Adrenal gland (tissue), 19 donors: ENCODE measurements at places on chromosomes 1 and 21. TPM values are rescaled to one million over a fixed set of nuclear protein-coding genes. Genes with fewer than 3 reads are reported as not detected.

The CELA2B gene
- not detected for polyA plus RNA-seq

- DNase-seq = no peak
- H3K4me3 ChIP-seq = no peak overlapping the region
- peaks cover 22% of the 10 kb centered on the region for H3K4me1 ChIP-seq
- no peaks in the 10 kb centered on the region for H3K27me3 ChIP-seq
- H3K27ac ChIP-seq = no peak overlapping the region
These were observed 5.8 kb downstream of the TOR3A start for GRCh38 chr1:179087665-179088064.

DNA sequence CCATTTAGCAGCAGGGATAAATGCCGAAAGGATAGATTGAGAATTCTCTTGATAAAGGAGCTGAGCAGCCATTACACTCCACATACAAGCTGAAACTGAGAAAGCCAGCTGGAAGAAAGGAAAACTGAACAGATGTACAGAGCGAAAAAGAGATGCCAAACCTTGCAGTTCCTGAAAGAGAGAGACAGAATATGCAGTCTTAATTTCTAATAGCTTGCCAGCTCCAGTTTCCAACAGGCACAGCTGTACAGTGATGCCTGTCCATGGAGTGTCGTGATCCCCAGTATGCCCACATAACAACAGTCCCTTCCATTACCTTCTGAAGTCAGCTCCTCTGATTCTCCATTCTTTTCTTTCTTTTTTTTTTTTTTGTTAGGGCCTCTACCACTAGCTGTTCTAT lies 22.7 kb downstream of the ABL2 start:
- no peaks in the 10 kb centered on the region for H3K36me3 ChIP-seq

The SLC1A7 gene
- polyA plus RNA-seq = 0.05 TPM

DNA sequence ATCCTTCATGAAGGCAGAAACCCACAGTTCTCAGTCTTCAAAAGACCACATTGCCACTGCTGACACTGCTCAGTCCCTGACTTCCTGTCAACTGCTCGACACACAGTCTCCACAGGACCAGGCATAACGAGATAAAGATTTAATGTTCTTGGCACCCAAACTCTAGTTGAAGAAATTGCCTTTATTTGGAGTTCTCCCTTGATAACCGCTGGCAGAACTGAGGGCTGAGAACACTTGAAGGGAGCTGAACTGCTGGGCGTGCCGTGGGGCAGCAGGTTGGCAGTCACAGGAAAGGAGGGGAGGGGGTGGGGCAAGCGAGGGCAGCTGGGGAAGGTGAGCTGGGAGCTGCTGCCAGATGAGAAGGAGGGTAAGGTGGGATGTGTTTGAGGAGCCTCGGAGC lies 15.9 kb downstream of the HENMT1 start:
- no peak overlapping the region for H3K27ac ChIP-seq
- no peak for DNase-seq
- H3K27me3 ChIP-seq = no peaks in the 10 kb centered on the region
- no peak overlapping the region for H3K4me3 ChIP-seq

- H3K4me1 ChIP-seq = peaks cover 22% of the 10 kb centered on the region
- H3K36me3 ChIP-seq = no peaks in the 10 kb centered on the region
- no peak overlapping the region for H3K27ac ChIP-seq
These were observed 31.3 kb downstream of the NEK7 start for GRCh38 chr1:198187973-198188588.

GRCh38 chr1:53467391-53467790 lies 8.2 kb downstream of the DMRTB1 start:
- no peak overlapping the region for H3K4me3 ChIP-seq
- no peak overlapping the region for H3K27ac ChIP-seq
- no peaks in the 10 kb centered on the region for H3K4me1 ChIP-seq
- no peaks in the 10 kb centered on the region for H3K36me3 ChIP-seq
- no peak for DNase-seq

The RASSF5 gene
- 25.2 TPM for polyA plus RNA-seq

The KCNK2 gene
- polyA plus RNA-seq = 13.8 TPM

- H3K27me3 ChIP-seq = no peaks in the 10 kb centered on the region
- no peak overlapping the region for H3K27ac ChIP-seq
- H3K36me3 ChIP-seq = no peaks in the 10 kb centered on the region
- DNase-seq = no peak
- H3K4me3 ChIP-seq = no peak overlapping the region
These were observed 19.6 kb upstream of the SPAG17 start for GRCh38 chr1:118204648-118205047.

DNA sequence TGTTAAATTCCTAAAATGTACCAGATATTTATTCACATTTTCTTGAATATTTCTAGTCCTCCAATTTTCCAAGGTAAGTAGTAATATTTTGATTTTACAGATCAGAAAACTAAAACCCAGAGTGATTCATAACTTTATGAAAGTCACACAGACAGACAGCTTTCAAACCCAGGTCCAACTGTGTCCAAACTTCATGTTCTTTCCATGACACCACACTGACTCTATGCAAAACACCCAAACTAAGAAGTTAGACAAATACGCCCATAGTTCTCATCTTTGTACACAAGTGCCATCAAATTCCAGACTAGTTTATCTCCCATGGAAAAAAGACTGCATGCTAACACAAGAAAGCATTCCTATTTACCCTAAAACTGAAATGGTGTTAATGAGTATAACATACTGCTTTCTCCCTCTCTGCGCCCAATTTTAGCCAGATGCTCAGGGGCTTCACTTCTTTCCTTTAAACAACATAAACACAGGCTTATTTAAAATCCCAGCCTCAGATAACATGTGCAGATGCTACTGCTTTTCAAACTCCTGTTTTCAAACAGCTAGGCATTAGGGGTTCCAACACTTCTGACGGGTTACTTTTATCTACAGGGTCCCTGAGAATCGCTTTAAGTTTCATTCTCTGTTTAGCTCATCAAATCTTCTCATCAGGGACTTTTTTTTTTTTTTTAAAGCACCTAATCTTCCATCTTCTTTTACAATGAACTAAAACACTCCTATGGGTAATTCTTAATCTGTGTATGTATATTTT lies 44.6 kb downstream of the WASF2 start:
- H3K4me3 ChIP-seq = no peak overlapping the region
- H3K4me1 ChIP-seq = peaks cover 46% of the 10 kb centered on the region
- no peak for DNase-seq
- no peaks in the 10 kb centered on the region for H3K36me3 ChIP-seq
- no peaks in the 10 kb centered on the region for H3K27me3 ChIP-seq

GRCh38 chr1:57319165-57319564 lies 104.7 kb downstream of the DAB1 start:
- no peak for DNase-seq
- H3K36me3 ChIP-seq = no peaks in the 10 kb centered on the region
- no peak overlapping the region for H3K27ac ChIP-seq
- H3K4me3 ChIP-seq = no peak overlapping the region
- H3K4me1 ChIP-seq = no peaks in the 10 kb centered on the region

DNA sequence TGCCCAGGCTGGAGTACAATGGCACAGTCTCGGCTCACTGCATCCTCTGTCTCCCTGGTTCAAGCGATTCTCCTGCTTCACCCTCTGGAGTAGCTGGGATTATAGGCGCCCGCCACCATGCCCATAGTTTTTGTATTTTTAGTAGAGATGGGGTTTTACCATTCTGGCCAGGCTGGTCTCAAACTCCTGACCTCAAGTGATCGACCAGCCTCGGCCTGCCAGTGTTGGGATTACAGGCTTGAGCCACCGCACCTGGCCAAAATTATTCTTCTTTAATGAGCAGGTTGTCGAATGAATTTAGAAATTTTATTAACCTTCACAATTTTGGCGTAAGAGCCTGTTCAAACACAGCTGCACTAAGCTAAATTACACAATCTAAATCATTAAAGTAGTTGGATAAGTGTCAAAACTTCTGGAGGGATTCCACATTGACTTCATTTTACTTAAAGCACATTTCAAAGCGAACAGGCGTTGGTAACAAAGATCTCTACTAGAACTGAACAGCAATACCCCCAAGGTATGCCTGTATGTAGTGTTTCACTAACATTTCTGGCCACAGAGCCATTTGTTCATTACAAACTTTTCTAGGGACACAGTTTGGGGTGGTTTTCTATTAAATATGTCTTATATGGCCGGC lies 5.2 kb upstream of the CTH start:
- no peak overlapping the region for H3K27ac ChIP-seq
- no peak overlapping the region for H3K4me3 ChIP-seq
- peaks cover 6% of the 10 kb centered on the region for H3K4me1 ChIP-seq
- no peaks in the 10 kb centered on the region for H3K36me3 ChIP-seq

- no peaks in the 10 kb centered on the region for H3K27me3 ChIP-seq
- DNase-seq = no peak
- no peak overlapping the region for H3K4me3 ChIP-seq
- H3K27ac ChIP-seq = no peak overlapping the region
These were observed 30.6 kb downstream of the AJAP1 start for GRCh38 chr1:4684864-4685522.

DNA sequence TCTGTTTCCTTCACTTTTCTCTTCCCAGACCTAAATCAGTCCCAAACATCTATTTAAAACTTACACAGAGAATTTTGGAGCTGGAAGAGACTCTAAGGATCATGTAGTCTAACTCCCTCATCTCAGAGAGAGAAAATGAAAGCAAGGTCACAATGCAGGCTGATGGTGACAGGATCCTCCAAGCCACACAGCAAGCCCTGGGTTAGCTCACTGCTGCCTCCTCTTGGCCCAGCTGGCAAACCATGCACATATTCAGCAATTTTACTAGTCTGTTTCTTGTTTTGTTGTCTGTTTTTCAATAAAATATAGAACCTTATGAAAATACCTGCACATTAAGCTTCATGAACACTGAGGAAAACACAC lies 27.7 kb upstream of the LY9 start:
- H3K36me3 ChIP-seq = no peaks in the 10 kb centered on the region
- no peaks in the 10 kb centered on the region for H3K27me3 ChIP-seq
- H3K27ac ChIP-seq = no peak overlapping the region
- peak; percentile 73 for DNase-seq
